Activated T-helper 1 cell treated with Interleukin-2 at 50 U/mL for 16 hours (primary cell): ENCODE measurements at places on chromosomes 2 and 18.

DNA sequence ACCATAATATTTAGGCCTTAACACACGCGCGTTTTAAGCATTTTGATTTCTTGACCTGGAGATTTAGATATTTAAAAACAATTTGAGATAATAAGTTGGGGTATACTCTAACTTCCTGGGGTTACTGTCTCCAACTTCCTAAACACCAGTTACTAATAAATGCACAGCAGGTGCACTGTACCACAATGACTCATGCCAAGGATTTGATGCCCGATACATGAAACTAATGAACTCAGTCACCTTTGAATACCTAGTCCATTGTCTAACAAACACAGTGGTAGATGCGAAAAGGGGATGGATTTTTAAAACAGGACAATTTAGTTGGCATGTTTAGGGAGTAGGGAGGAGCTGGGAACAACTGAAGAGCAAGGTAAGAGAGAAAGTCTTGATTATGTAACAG, 21.2 kb downstream of the CABYR start:
- no peak for DNase-seq

- no peak for DNase-seq
These were observed 601.7 kb downstream of the CBLN2 start for GRCh38 chr18:71942433-71942832.

DNA sequence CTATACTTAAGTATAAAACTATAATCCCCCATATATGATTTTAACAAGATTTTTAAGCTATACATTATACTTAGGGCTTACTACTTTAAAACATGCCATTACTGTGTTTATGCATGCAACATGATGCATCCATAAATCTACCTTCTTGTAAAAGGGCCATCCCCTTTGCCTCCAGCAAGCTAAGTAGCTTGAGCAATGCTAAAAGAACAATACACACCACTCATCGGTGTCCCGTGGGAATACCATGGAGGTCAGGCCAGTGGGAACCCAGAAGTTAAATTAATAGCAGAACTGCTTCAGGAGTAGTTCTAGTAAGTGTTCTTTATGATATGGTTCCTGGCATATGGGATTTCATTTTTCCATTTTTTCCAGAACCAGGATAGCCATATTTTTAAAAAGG, 37.8 kb downstream of the SH3RF3 start:
- DNase-seq = no peak

DNA sequence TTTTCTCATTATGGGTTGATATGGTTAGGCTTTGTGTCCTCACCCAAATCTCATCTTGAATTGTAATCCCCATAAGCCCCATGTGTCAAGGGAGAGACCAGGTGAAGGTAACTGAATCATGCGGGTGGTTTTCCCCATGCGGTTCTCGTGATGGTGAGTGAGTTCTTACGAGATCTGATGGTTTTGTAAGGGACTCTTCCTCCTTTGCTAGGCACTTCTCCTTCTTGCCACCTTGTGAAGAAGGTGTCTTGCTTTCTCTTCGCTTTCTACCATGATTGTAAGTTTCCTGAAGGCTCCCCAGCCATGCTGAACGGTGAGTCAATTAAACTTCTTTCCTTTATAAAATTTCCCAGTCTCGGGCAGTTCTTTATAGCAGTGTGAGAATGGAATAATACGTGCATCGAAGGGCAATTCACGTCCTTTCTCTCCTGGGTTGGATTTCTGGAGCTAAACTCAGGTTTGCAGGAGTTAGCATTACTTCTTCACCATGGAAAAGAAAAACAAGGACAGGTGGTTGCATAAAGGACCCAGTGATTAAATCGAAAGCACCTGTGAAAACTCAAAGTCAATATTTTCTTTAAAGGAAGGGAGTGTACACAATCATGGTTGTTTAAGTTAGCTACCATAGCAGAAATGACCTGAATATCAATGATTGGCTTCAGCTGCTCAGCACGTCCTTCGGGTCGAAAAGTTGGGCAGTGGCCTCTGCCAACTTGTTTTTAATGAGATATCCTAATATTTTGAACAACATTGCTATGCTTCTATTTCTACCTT, 54.1 kb downstream of the CDC42EP3 start:
- no peak for DNase-seq

DNA sequence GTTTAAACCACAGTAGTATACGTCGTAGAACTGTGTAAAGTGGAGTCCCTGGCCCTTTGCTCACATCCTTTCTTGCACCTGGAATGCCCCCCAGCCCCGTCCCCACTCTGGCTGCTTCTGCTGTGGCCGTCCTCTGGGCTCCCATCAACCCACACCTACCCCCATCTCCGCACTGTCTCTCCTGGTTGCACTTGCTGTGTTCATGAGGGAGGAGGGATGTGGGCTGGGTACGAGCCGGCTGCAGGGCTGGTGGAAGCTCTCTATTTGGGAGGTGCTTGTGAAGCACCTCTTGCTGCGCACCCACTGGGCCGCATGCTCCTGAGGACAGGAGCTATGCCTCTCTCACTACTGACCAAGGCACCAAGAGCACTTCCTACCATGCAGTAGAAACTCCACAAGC, 5.1 kb downstream of the OR6B3 start:
- no peak for DNase-seq

DNA sequence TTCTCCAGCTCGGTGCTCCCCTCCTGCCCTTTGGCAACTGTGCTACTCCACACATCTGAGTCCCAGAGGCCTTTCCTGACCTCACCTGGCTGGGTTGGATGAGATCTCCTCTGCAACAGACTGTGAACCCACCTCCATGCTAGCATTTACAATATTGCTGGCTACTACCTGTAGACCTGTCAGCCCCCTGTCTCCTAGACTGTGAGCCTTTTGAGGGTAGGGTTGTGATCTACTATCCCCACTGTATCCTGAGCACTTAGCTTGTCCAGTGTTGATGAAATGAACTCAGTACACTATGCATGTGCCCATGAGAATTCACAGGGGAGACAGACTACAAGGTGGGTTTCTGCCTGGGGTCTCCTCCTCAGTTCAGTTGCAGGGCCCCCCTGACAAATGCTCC, 70.1 kb downstream of the C1QL2 start:
- no peak for DNase-seq

- no peak for DNase-seq
These were observed 3.7 kb downstream of the ALKAL2 start for GRCh38 chr2:283996-284794.

- DNase-seq = no peak
These were observed 107.7 kb downstream of the ACKR3 start for GRCh38 chr2:236677368-236677767.

DNA sequence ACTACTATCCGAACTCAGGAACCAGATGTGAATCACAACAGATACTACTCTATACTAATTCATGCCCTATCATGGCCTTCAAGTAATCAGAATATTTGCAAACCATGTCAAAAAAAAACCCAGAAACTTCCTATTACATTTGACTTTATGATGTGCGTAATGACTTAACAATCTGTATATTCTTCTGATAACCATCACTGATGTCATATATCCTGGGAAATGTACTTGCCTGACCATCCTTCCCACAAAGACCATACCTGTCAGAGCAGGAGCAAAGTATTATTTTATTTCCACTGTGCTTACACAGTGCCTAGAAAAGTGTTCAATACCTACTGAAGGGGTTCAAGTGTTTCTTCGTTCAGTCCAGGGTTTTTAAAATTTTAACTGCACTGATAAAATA, 27.5 kb downstream of the PPP4R1 start:
- no peak for DNase-seq
